ENCODE measurements at places on chromosomes 16 and 17.

- no peak for DNase-seq
These were observed 75.2 kb downstream of the CPPED1 start for GRCh38 chr16:12728469-12728868.

DNA sequence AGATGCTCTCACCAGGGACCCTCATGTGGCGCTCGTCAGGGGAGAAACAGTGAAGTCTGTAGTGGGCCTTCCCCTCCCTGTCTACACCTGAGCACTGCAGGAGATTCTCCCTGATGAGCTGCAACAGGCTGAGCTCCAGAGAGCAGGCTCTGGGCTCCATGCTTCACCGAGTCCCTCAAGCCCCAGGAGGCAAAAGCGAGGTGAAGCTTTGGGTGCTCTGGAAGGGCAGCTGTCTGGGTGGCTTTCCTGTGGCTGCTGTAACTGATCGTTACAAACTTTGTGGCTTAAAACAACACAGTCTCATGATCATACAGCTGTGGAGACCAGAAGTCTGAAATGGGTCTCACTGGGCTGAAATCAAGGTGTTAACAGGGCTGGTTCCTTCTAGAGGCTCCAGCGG, 12.1 kb upstream of the CD300LD start:
- DNase-seq: no peak

DNA sequence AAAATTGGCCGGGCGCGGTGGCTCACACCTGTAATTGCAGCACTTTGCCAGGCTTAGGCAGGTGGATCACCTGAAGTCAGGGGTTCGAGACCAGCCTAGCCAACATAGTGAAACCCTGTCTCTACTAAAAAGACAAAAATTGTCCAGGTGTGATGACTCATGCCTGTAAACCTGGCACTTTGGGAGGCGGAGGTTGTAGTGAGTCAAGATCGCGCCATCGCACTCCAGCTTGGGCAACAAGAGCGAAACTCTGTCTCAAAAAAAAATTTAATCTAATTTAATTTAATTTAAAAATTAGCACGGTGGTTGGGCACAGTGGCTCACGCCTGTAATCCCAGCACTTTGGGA, 1.6 kb upstream of the HBQ1 start:
- DNase-seq: no peak

GRCh38 chr17:70544317-70544716, 375.0 kb downstream of the KCNJ2 start:
- no peak for DNase-seq

DNA sequence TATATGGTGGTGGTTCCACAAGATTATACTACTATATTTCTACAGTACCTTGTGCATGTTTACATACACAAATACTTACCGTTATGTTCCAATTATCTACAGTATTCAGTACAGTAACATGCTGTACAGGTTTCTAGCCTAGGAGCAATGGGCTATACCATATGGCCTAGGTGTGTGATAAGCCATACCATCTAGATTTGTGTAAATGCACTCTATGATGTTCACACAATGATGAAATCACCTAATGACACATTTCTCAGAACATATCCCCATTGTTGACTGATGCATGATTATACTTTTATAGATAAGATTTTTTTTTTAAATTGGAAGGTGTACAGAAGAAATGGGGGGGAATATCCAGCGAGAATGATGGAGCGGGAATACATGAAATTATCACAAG, 123.0 kb upstream of the TOB1 start:
- no peak for DNase-seq

DNA sequence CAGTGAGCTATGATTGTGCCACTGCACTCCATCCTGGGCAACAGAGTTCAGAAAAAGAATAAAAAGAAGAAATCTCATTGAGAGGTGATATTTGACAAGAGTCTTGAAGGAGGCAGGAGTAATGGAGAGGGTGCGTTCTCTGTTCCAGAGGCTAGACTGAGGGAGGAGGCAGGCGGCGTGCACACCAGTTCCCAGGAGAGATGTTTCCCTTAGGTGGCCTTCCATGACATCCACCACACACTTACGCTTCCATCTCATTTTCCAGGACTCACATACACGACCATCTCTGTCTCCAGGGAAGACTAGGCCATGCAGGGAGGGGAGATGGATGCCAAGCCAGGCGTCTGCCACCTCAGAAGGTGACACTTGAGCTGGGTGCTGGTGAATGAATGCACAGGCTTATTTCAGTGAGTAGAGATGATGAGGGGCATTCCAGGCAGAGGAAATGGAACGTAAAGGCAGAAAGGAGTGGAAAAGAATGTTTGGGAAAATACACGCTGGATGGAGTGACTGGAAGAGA, 25.3 kb upstream of the N4BP1 start:
- DNase-seq: no peak

All from bone marrow (tissue), 2 donors.